ENCODE measurements at places on chromosomes 12 and 14.
A peak's percentile ranks its signal among the peaks of the same experiment; 100 is the strongest.

- no peak for DNase-seq
These were observed 61.8 kb downstream of the FBXL14 start for GRCh38 chr12:1532375-1533165.

DNA sequence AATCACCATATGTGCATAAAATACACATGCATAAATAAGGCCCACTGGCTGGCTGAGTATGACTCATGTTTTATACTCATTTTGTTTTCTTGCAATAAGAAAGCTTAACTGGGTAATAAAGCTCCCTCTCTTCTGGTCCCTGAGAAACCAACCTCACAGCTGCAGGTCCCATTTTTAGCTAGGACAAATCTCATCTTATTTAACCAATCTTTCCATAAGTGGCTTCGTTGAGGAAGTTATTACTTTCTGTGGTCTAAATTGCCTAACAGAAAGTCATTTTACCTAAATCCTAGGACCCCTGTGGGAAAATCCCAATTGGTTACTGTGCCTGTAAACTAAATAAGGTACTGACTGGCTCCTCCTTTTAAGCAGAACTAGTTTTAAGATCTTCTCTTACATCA, 232.8 kb upstream of the FBXO33 start:
- DNase-seq, result no peak

- no peak for DNase-seq
These were observed 92.0 kb downstream of the NCOR2 start for GRCh38 chr12:124475295-124476010.

- DNase-seq, result peak; percentile 19
These were observed 8.7 kb downstream of the DNAI7 start for GRCh38 chr12:25186038-25186787.

- no peak for DNase-seq
These were observed 24.8 kb upstream of the NUBPL start for GRCh38 chr14:31536201-31536960.

DNA sequence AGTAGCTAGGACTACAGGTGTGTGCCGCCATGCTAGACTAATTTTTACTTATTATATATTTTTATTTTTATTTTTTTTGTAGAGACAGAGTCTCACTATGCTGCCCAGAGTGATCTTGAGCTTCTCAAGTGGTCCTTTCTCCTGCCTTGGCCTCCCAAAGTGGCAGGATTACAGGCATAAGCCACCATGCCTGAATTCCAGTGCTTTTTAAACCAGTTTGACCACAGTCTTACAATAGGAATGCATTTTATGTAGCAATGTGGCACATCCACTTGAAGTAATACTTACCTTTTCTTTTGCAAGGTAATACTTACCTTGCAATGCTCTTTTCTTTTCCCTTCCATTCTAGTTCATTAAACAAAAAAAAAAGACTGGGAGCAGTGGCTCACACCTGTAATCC, 38.0 kb upstream of the CPM start:
- no peak for DNase-seq

- no peak for DNase-seq
These were observed 297.7 kb downstream of the SYT1 start for GRCh38 chr12:79162147-79162772.

GRCh38 chr12:93191956-93192355, 185.8 kb upstream of the NUDT4 start:
- no peak for DNase-seq

GRCh38 chr14:72651081-72651480, 242.8 kb downstream of the DPF3 start:
- DNase-seq, result no peak

DNA sequence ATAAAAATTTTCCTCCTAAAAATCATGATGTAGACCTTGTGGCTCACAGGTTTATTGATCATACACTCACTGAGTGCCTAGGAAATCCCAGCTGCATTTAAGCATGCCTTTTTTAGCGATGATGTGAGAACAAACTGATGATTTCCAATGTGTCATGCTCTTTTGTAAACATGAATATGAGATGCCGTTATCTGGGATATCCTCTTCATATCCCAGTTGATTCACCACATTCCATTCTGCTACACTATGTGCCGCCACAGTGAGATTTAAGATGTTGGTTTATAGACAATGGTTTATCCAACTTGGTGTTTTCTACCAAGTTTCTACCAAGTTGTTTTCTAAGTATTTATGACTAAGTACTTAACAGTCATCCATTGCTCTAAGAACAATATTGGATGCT, 5.2 kb downstream of the OR4E1 start:
- no peak for DNase-seq

DNA sequence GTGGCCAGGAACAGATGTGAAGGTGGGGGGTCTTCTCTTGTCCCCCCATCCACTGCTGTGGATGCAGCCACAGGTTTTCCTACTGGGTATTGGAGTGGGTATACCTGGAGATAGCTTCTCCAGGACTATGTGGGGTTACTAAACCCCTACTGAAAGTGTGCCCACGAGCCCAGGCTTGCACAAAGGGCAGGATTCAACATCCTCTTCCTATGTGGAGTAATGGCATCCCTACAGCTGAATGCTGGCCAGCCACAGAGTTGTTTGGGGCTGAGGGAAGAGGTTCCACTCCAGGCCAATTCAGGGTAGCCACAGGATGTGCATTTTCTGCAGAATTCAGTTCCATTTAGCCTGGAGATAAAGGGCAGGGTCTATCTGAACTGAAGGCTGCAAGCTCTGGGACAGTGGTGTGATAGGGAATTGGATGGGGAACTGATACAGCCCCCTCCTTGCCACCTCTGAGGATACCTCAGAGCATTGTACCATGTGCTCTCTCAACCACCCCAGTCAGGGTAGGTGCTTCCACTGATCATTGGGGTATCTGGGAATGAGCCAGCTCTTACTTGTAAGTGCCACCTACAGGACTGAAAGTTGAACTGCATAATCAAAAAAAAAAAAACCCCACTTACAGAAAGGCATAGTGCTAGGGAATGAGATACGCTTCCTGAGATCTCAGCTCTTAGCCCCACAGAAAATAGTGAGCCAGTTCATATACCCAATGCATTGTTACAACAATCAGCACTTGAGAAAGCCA, 187.1 kb downstream of the KITLG start:
- DNase-seq, result peak; percentile 37

DNA sequence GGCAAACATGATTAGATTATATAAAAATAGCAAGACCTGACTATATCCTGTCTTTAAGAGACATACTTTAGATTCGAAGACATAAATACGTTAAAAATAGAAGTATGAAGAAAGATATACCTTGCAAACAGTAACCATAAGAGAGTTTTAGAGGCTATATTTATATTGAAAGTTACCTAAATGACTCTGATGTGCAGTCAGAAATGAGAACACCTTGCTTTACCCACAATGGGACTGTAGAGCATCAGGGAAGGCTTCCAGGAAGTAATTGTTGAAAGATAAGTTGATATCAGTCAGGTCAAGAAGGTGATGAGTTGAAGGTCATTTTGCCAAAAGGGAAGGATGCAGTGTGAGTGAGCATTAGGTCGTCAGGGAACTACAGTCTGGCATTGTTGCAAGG, 110.2 kb downstream of the NEDD1 start:
- DNase-seq, result no peak

DNA sequence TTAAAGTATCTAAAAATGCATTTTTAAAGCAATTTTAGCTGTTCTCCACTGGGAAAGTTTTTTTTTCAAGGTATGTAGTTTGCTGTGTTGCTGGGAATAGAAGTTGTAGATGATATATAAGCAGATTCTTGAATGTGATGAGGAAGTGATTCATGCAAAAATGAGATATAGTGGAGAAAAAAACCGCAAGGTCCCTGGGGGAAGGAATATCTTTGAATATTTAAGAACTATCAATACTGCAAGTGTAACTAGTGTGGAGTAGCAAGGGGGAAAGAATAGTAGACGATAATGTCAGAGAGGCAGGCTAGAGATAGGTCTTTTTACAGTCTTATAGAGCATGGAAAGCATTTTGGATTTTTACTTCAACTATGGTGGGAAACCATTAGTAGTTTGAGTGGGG, 42.5 kb downstream of the PTCSC3 start:
- no peak for DNase-seq

- DNase-seq, result no peak
These were observed 181.9 kb downstream of the NUAK1 start for GRCh38 chr12:105956662-105957457.

- no peak for DNase-seq
These were observed 86.1 kb downstream of the SYNE2 start for GRCh38 chr14:63939006-63939270.
